ENCODE measurements at places on chromosomes 4 and X.

DNA sequence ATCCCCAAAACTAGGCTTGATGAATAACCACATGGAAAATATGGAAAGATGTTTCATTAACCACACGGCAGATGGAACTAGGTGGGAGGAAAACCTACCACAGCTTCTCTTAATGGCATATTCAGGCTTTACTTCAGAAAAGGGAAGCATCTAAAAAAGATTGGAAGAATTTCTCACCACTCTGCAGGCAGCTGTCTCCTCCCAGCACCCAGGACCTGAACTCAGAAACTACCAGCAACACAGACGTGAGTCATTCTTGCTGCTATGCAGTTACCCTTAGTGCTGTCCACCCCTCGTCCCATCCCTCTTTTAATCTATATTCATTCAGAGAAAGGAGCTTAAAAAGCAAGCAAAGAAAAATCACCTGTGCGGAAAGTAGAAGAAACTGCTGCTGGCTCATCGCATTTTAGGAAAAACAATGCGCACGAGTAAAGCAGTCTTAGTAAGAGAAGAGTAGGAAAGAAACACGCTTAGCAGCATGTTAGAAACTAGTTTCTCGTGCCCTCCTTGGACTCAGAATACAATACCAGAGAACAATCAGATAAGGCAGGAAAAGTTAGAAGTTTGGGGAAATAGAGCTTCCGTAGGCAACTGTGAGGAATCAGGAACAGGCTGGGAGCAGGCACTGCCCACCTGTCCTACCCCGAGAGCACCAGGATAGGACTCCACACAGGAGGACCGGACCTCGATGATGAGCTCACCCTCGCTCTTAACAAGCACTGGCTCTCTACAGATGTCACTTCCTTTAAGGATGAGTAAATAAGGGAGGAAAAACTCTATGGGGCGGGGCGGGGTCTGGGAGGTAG, 48.1 kb upstream of the ENPP6 start:
- no peak for DNase-seq

DNA sequence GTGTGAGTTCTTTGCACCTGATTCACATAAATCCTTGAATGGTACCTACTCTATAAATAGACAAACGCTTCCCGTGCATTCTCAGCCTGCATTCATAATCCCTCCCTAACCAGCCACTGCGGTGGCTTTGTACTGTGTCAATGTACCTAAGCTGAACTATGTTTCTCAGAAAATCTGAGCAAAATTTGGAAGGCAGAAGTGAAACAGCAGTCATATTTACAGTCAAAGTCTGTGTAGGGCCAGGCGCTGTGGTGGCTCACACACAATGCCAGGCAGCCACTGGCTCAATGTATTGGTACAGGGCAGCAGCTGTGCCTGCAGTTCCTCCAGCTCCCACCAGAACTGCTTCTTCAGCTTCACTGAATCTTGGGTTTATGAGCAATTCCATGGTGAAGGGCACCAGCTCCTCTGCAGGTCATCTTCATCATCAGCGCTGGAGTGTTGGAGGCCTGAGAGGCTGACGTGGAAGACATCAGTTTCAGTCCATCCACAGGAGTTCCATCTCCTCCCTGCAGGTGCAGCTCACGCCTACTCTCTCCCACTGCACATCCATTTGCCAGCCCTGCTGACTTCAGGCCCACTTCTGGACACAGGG, 32.3 kb upstream of the IRF2 start:
- DNase-seq = no peak

GRCh38 chr4:52243367-52243766, 192.3 kb downstream of the SPATA18 start:
- DNase-seq = no peak

DNA sequence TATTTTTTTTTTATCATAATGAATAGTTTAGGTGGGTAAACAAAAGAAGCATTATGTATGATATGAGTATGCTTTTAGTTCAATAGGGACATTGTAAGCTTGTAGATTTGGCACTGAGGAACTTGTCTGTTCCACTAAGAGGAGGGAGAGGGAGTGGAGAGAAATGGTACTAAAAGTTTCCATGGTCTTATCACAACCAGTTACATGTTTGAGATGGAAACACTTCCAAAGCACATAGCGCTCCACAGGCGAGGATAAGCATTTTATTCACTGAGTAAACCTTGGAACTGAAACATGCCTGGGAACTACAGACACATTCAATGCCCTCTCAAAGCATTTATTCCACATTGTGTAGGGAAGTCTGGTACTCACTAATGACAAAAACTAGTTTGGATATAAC, 15.5 kb downstream of the MYOZ2 start:
- no peak for DNase-seq

DNA sequence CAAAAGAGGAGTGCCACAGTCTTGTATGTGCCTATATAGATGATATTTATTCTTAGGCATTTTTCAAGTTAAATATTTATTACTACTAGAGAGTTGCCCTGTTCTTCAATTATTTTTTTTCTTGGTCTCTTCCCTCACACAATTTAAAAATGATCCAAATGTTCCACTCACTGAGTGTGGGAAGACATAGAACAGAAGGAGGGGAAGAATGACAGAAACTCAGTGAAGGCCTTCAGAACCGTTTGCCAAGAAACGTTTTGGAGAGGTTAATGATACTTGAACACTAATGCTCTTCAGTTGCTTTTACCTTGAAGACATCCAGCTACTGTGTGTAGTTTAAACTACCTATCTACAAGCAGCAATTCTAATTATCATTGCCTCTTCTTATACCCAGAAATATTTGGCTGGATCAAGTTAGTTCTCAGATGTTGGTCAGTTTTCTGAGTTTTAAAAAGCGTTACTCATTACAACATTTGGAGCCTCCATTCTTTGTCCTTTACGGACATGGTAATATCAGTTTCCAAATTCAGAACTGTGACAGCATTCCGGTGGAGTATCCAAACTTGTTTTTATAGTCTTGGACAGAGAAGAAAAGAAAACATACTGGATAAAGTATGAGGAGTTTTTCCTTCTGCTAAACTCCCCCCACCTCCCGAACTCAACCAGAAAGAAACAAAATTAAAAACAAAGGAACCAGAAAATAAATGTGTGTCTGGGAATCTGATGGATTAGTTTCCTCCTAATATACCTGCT, 389.7 kb downstream of the SPRY1 start:
- peak; percentile 13 for DNase-seq

- no peak for DNase-seq
Measured at GRCh38 chr4:67576059-67576466, 17.5 kb downstream of the STAP1 start.

GRCh38 chr4:101306764-101307615, 40.3 kb downstream of the PPP3CA start:
- DNase-seq = no peak

GRCh38 chr4:23697001-23697528, 192.8 kb downstream of the PPARGC1A start:
- no peak for DNase-seq

DNA sequence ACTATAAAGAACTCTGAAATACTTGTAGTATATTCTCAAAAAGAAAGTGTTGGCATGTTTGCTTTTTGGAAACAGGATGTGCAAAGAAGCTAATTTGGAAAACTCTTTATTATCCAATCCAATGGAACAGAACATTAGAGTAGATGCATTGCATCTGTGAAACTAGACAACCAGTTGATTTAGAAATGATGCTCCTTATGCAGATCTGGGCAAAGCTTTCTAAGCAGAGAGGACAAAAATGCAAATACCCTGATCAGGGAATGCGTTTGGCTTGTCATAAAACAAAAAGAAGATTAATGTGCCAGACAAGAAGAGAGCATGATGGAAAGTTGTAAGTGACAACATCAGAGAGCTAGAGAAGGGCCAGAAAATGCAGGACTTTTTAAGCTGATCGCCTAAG, 142.3 kb downstream of the RCHY1 start:
- DNase-seq = no peak

DNA sequence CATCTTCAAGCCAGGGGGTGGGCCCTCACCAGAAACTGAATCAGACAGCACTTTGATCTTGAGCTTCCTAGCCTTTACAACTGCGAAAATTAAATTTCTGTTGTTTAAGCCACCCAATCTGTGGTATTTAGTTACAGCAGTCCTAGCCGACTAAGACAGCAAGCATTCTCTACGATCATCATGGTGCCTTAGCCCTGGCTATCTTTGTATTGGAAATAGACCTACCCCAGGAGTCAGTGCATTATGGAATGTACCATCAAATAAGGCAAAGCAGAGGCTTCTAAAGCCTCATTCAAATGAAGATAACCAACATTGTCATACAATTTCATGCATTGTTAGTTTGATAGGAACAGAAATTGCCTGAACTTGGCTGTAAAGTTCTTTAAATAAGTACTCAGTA, 75.0 kb downstream of the PARM1 start:
- DNase-seq = no peak

GRCh38 chr4:164931551-164932324, 45.7 kb downstream of the TRIM61 start:
- no peak for DNase-seq

GRCh38 chr4:85952972-85953650, 406.7 kb downstream of the MAPK10 start:
- DNase-seq = no peak

- DNase-seq = no peak
Measured at GRCh38 chrX:99703473-99703872, 706.6 kb downstream of the PCDH19 start.

- DNase-seq = no peak
Measured at GRCh38 chr4:54572152-54572542, 85.6 kb upstream of the KIT start.

DNA sequence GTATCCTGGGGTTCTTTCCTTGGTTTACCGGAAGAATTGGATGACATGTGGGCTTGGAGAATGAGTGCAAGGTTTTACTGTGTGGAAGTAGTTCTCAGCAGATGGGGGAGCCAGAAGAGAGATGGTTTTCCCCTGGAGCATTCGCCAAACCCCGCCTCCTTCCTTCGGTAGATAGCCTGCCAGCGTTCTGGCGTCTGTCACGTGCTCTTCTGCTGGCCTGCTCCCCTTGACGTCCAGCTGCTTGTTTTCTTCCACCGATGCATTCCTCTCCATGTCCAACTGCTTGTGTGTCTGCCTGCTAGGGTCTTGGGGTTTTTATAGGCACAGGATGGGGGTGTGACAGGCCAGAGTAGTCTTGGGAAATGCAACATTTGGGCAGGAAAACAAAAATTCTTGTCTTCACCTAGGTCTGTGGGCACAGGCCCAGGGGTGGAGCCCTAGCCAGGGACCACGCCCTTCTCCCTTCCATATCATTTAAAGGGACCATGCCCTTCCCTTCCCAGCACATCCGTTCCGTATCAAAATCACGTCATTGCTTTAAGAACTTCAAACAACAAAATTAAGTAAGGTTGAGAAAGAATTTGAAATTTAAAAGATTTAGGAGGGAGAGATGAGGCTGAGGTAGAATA, 538.7 kb upstream of the SMIM31 start:
- no peak for DNase-seq

DNA sequence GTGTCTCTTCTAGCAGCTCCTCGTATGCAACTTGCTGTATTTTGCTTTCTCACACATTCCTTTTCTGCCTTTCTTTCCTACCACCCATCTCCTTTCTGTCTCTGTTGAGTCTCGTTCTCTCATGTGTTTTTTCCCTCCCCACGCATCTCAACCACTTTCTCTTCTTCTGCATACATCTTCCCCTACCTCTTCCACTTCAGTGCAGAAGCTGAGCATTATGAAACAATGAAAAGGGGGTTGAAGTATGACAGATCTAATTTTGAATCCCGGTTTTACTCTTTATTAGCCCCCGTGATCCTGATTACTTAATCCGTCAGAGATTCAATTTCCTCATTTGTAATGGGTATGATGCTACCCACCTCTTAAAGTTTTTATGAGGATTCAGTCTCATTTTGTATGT, 7.3 kb downstream of the FAM241A start:
- DNase-seq = no peak

- no peak for DNase-seq
Measured at GRCh38 chr4:60913002-60913401, 287.1 kb upstream of the ADGRL3 start.

DNA sequence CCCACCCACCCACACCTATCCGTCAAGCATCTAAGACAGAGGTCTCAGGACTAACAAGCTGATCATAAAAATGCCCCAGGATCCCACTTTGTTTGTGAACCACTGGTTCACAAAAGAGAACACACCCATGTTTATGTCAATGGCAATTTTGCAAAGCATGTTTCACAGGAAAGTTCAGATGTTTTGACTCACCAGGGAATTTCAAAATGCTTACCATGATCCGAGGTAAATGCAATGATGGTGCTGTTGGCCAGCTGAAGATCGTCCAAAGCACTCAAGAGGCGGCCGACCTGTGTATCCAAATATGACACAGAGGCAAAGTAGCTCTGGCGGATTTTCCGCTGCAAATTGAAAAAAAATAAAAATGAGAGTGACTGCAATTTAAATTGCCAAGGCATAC, 15.0 kb downstream of the IDS start:
- no peak for DNase-seq

DNA sequence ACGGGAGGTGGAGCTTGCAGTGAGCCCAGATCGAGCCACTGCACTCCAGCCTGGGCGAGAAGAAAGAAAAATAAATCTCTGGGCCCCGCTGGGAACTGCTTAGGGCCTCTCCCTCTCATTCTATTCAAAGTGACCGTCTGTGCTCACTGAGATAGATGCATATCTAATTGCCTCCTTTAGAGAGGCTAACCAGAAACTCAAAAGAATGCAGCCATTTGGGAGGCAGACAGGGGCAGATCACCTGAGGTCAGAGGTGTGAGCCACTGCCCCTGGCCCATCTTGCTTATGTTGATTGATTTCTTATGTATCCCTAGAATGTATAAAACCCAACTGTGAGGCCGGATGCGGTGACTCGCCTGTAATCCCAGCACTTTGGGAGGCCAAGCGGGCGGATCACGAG, 6.2 kb upstream of the CSF2RA start:
- no peak for DNase-seq

DNA sequence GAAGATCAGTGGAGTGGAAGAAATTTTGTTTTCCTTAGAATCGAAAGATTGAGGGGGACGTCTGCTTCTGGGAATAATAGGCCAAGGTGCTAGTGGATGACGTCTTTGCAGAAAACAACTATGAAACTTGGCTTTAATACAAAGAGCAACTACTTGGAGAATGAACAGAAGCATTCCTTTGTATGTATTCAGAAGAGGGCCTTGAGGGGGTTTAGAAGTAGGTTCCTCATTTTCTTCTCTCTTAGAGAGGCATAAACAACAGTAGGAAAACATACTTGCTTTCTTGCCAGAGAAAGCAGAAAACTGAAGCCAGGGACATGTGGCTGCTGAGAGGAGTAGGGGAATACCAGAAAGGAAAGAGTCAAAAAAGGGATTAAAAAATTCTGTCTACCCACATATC, 167.8 kb downstream of the ZNF330 start:
- no peak for DNase-seq

GRCh38 chr4:10596586-10597290, 87.8 kb downstream of the CLNK start:
- no peak for DNase-seq

DNA sequence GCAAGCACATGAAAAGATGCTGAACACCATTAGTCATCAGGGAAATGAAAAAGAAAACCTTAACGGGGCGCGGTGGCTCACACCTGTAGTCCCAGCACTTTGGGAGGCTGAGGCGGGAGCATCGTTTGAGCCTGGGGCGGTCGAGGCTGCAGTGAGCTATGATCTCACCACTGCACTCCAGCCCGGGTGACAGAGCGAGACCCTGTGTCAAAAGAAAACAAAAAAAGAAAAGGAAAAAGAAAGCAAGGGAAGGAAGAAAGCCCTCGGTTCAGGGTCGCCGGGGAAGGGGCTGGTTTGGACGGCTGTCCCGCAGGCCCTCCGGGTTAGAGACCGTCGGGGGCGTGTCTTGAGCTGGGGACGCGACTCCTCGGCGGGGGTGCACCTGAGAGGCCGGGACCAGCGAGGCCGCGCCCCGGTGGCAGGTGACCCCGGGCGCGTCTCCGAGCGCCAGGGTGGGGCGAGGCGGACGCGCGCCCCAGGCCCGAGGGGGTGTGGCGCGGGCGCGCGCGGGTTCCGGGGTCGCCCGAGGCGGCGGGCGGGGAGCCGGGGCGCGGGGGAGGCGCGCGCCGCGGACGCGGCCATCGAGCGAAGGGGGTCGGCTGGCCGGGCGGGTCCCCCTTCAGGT, 478 bp upstream of the PLXNA3 start:
- DNase-seq = peak; percentile 57

Data from right kidney (tissue), 9 donors.